ENCODE measurements at places on chromosomes 6 and 20. TPM values are rescaled to one million over a fixed set of nuclear protein-coding genes. Genes with fewer than 3 reads are reported as not detected.

DNA sequence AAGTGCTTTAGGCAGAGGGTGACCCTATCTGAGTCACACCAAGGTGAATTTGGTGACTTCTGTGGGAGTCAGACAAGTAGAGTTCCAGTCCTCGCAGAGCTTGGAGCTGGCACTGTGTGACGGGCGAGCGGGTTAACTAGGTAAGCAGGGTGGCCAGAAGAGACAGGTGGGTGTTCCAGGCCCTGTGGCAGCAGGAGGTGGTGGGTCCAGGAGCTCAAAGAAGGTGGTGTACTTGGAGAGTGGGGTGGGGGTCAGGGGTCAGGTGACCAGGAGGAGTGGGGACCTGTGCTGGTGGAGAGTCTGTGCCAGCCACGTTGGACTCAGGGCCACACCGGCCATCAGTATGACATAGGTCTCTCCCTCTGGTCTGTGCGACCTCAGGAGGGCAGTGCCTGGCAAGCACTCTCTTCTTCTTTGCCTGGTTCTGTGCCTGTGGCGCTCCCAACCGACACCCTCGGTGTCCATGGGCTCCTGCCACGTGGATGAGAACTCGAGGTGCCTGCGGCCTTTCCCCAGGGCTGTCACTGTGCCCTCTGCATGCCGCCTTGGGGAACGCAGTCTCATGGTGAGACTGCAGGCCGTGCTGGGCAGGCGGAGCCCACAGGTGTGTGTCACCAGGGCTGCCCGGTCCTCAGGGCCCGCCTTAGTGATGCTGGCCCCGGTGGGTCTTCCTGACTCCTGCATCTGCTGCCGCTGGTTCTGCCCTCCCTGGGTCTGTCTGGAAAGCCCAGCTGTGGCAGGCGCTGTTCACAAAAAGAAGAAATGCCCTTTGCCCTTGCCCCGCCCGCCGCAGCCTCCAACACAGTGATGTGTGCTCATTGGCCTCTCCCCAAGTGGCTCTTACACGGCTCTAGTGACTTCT, 1.6 kb downstream of the MRGBP start:
- no peak overlapping the region for H3K4me3 ChIP-seq
- H3K27ac ChIP-seq: no peak overlapping the region
- peaks cover 8% of the 10 kb centered on the region for H3K36me3 ChIP-seq
- H3K27me3 ChIP-seq: no peaks in the 10 kb centered on the region

- no peaks in the 10 kb centered on the region for H3K27me3 ChIP-seq
- peak overlapping the region; percentile 98 for H3K27ac ChIP-seq
- H3K36me3 ChIP-seq: no peaks in the 10 kb centered on the region
- peak overlapping the region; percentile 91 for H3K4me3 ChIP-seq
- no peak for DNase-seq
Observed at GRCh38 chr20:2524709-2525506, 11.5 kb upstream of the TMC2 start.

Gene BHLHE23
- total RNA-seq: not detected

DNA sequence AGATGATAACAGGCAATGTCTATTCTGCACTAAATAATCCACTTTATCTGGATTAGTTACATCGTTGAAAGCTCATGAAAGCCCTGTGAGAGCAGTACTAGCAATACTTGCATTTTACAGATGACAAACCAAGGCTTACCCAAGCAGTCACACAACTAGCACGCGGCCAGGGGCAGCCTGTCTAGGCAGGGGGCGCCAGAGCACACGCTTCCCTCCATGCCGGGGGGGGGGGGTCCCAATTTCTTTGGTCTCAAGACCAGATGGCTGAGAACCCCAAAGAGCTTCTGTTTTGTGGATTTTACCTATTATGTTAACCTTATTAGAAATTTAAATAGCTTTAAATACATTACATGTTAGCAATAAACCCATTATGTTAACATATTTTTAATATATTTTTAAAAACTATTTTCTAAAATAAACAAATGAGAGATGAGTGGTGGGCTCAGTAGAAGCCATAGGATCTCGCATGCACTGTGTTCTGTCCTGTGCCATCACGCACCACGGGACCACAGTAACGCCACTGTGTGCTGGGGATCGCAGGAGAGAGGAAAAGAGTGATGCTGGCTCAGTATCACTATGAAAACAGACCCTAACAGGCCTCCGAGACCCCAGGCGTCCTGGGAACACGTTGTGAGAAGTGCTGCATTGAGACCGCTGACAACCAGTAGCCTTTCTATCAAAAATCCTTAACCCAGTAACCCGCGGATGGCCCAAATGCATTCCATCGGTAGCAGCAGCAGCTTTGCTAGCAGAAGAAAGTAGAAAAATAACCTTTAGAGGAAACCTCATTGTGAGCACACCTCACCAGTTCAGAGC, 5.3 kb upstream of the PRR18 start:
- peaks cover 2% of the 10 kb centered on the region for H3K4me1 ChIP-seq
- no peak overlapping the region for H3K27ac ChIP-seq

Gene PDYN
- not detected for total RNA-seq

- H3K27me3 ChIP-seq: no peaks in the 10 kb centered on the region
- no peaks in the 10 kb centered on the region for H3K4me1 ChIP-seq
- no peaks in the 10 kb centered on the region for H3K36me3 ChIP-seq
- no peak overlapping the region for H3K4me3 ChIP-seq
- no peak for DNase-seq
- no peak overlapping the region for H3K27ac ChIP-seq
Observed at GRCh38 chr6:127811900-127812570, 88.8 kb downstream of the THEMIS start.

- no peaks in the 10 kb centered on the region for H3K27me3 ChIP-seq
- no peak overlapping the region for H3K27ac ChIP-seq
- no peaks in the 10 kb centered on the region for H3K36me3 ChIP-seq
- H3K4me3 ChIP-seq: no peak overlapping the region
- no peaks in the 10 kb centered on the region for H3K4me1 ChIP-seq
Observed at GRCh38 chr6:108277831-108278230, 17.0 kb upstream of the SNX3 start.

DNA sequence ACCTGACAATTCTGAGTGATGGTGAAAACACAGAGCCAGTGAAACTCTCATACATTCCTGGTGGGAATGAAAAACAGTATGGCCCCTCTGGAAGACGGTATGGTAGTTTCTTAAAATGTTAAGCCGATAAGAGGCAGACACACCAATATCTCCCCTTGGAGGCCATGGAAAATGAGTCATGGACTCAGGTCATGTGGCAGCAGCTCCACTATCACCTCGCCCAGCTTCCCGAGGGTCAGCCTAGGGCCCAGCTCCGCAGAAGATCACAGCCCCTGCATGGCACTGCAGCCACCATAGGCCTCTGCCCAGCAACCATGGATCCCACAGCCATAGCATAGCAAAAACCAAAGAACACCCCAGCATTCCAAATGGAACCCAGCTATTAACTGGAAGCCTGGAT, 21.4 kb downstream of the BPIFA1 start:
- no peaks in the 10 kb centered on the region for H3K4me1 ChIP-seq
- DNase-seq: no peak
- H3K4me3 ChIP-seq: no peak overlapping the region
- no peaks in the 10 kb centered on the region for H3K27me3 ChIP-seq
- no peaks in the 10 kb centered on the region for H3K36me3 ChIP-seq

DNA sequence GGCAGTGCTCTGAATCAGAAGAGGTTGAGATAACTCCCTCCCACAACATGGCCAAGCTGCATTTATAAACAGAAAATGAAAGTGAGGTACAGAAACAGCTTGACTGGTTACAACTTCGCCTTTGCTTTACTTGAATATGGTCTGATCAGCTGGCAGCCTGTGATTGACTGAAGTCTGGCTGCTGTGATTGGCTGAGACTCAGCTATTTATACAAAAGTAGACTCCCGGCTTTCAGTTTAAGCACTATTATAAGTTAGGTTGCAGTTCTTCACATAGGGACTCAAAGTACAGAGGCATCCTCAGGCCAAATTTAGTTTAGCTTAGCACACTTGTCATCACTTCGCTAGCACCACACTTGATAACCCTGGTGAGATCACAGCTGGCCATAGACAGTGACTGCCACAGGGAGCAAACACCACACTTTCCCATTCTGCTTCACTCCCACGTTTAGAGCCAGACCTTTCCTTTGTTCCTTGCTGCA, 362.6 kb downstream of the EPM2A start:
- H3K4me3 ChIP-seq: no peak overlapping the region
- H3K4me1 ChIP-seq: no peaks in the 10 kb centered on the region
- H3K27ac ChIP-seq: no peak overlapping the region
- no peaks in the 10 kb centered on the region for H3K36me3 ChIP-seq

DNA sequence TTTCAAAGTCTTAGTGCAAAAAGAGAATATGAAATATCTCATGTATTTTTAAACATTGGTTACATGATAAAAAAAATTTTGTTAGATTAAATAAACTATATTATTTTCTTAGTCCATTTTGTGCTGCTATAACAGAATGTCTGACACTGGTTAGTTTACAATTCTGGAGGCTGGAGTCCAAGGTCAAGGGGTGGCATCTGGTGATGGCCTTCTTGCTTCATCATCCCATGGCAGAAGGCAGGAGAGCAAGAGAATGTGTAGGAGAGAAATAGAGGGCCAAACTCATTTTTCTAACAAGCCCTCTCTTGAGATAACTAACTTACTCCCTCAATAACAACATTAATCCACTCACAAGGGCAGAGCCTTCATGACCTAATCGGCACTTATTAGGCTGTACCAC, 11.5 kb upstream of the MCUR1 start:
- DNase-seq: no peak
- no peaks in the 10 kb centered on the region for H3K4me1 ChIP-seq
- no peak overlapping the region for H3K27ac ChIP-seq
- H3K36me3 ChIP-seq: no peaks in the 10 kb centered on the region
- H3K4me3 ChIP-seq: no peak overlapping the region

DNA sequence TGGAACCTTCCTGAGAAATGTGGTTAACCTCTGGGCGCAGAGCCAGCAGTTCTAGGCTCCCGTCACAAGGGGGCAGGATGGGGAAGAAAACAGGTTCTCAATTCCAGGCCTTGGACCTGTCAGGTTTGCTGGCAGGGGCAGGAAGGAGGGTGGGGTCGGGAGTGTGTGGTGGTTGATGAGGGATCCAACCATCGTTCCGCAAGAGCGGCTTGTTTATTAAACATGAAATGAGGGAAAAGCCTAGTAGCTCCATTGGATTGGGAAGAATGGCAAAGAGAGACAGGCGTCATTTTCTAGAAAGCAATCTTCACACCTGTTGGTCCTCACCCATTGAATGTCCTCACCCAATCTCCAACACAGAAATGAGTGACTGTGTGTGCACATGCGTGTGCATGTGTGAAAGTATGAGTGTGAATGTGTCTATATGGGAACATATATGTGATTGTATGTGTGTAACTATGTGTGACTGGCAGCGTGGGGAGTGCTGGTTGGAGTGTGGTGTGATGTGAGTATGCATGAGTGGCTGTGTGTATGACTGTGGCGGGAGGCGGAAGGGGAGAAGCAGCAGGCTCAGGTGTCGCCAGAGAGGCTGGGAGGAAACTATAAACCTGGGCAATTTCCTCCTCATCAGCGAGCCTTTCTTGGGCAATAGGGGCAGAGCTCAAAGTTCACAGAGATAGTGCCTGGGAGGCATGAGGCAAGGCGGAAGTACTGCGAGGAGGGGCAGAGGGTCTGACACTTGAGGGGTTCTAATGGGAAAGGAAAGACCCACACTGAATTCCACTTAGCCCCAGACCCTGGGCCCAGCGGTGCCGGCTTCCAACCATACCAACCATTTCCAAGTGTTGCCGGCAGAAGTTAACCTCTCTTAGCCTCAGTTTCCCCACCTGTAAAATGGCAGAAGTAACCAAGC, 29.6 kb downstream of the SRSF3 start:
- H3K27ac ChIP-seq: no peak overlapping the region
- peak; percentile 87 for DNase-seq
- no peaks in the 10 kb centered on the region for H3K27me3 ChIP-seq
- no peak overlapping the region for H3K4me3 ChIP-seq

Gene HIVEP2
- 20.3 TPM for total RNA-seq

- no peaks in the 10 kb centered on the region for H3K27me3 ChIP-seq
- no peaks in the 10 kb centered on the region for H3K36me3 ChIP-seq
- H3K27ac ChIP-seq: no peak overlapping the region
- no peak for DNase-seq
- peaks cover 13% of the 10 kb centered on the region for H3K4me1 ChIP-seq
Observed at GRCh38 chr20:62735331-62735821, 26.7 kb downstream of the NTSR1 start.

DNA sequence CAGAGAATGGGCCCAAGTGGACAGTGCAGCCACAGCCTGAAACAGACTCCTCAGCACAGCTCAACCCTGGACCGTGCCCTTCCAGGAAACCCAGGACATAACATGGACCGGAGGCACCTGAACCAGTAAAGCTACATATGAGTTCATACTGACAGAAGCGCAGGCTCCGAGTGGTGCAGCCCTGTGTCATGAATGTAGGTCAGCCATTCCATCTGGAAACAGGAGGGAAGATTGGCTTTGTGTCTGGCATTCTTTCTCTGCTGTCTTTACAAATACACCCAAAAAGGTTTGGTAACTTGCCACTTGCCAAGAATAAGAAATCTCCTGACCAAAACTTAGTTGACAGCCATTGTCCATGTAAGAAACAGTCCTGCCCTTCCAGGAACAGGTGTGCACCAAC, 366.6 kb downstream of the RNGTT start:
- no peaks in the 10 kb centered on the region for H3K36me3 ChIP-seq
- H3K27me3 ChIP-seq: no peaks in the 10 kb centered on the region
- no peak overlapping the region for H3K4me3 ChIP-seq
- H3K4me1 ChIP-seq: no peaks in the 10 kb centered on the region
- no peak for DNase-seq

Gene POM121L2
- not detected for total RNA-seq
